Adipocyte (in vitro differentiated cells): ENCODE measurements at places on chromosomes 3 and 15.
A peak's percentile ranks its signal among the peaks of the same experiment; 100 is the strongest.

GRCh38 chr15:64373360-64373759 is 7.9 kb downstream of the PCLAF start:
- no peak for DNase-seq

GRCh38 chr3:143970773-143971358 is 757 bp upstream of the DIPK2A start:
- DNase-seq = peak; percentile 86

DNA sequence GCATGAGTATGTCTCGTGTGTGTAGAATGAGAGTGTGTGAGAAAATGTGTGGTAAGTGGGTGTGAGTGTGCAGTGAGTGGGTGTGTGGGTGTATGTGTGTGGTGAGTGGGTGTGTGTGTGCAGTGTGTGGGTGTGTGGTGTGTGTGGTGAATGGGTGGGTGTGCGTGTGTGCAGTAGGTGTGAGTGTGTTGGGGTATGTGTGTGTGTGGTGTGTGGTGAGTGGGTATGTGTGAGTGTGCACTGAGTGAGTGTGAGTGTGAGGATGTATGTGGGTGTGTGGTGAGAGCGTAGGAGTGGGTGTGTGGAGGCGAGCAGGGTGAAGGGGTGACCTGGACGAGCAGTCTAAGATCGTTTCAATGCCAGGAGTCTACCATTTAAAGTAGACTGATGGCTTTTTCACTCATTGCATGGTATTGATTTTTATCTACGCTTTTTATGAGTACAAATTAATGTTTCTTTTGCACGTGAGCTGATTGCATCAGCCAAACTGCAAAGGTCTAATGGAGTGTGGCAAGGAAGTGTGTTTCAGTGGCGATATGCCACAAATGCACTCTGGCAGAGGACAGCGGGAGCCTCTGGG is 1.6 kb upstream of the CPN2 start:
- DNase-seq = no peak

GRCh38 chr3:48891606-48892005 is 7.1 kb downstream of the SLC25A20 start:
- no peak for DNase-seq

DNA sequence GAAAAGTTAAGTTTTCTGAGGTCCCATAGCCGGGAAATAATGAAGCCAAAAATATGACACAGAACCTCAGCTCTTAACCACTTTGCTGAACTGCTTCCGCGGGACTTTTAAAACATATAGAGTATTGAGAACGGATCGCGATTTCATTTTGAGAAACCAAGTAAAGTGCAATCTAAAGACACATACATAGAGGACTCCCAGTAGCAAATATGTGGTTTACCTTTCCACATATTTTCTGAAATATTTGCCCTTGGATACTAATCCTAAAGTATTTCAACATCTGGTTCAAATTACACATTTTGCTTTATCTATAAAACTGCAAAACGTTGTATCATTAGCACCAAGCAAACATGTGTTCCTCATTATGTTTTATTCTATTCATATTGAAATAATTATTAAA is 776.5 kb downstream of the ROBO2 start:
- DNase-seq = peak; percentile 24
